ENCODE measurements at places on chromosomes 7 and 10.

GRCh38 chr7:156559001-156559400 is 81.6 kb upstream of the RNF32 start:
- no peak overlapping the region for H3K4me3 ChIP-seq
- H3K36me3 ChIP-seq = no peaks in the 10 kb centered on the region
- H3K4me1 ChIP-seq = no peaks in the 10 kb centered on the region
- DNase-seq = no peak
- no peak overlapping the region for H3K27ac ChIP-seq
- no peaks in the 10 kb centered on the region for H3K27me3 ChIP-seq

- no peak overlapping the region for H3K4me3 ChIP-seq
- no peaks in the 10 kb centered on the region for H3K4me1 ChIP-seq
- H3K27me3 ChIP-seq = no peaks in the 10 kb centered on the region
- H3K27ac ChIP-seq = no peak overlapping the region
- no peaks in the 10 kb centered on the region for H3K36me3 ChIP-seq
Observed at GRCh38 chr10:3734111-3734510, 50.9 kb downstream of the KLF6 start.

GRCh38 chr7:1923409-1924257 is 253.6 kb downstream of the ELFN1 start:
- no peak overlapping the region for H3K4me3 ChIP-seq
- H3K4me1 ChIP-seq = no peaks in the 10 kb centered on the region
- no peak overlapping the region for H3K27ac ChIP-seq
- no peaks in the 10 kb centered on the region for H3K36me3 ChIP-seq
- no peaks in the 10 kb centered on the region for H3K27me3 ChIP-seq

DNA sequence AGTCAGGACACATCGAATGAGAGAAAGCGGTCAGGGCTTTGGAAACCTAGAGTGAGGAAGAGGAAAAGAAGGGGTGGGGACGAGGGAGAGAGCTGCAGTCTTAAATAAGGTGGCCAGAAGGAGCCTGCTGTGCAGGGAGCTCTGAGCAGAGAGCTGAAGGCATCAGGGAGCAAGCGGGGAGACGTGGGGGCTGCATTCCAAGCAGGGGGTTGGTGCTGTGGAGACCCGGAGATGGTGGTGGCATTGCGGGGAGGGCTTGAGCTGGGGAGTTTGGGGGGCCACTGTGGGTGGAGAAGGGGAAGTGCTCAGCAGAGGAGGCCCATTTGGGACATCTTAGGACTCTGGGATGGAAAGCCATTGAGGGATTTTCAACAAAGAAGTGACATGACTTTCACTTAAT is 38.7 kb upstream of the ZNF32 start:
- H3K27me3 ChIP-seq = no peaks in the 10 kb centered on the region
- DNase-seq = no peak
- no peaks in the 10 kb centered on the region for H3K36me3 ChIP-seq
- H3K4me1 ChIP-seq = no peaks in the 10 kb centered on the region
- no peak overlapping the region for H3K4me3 ChIP-seq

- no peak overlapping the region for H3K27ac ChIP-seq
- no peak for DNase-seq
- no peaks in the 10 kb centered on the region for H3K27me3 ChIP-seq
Observed at GRCh38 chr7:25653384-25653783, 425.1 kb upstream of the NPVF start.

Data from breast epithelium (tissue), 4 donors.